Stimulated activated CD4-positive, alpha-beta T cell treated with anti-CD3 and anti-CD28 coated beads, Interleukin-1b, Interleukin-23, amount 100 ng/mL, for 48 hours (primary cell): ENCODE measurements at places on chromosomes 6 and 20.

DNA sequence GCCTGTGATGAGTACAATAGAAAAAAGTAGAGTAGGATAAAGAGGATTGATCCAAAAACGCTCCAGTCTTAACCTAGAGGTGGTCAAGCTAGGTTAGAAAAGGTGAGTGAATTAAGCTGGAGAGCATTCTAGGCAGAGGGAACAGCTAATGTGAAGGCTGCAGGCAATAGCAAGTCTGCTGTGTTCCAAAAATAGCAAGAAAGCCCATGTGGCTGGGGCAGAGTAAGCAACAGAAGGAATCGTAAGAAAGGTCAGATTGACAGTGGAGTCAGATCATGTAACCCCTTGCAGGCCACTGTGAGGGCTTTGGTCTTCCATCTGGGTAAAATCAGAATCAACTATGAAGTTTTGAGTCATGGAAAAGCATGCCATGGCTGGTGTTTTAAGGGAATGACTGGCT, 155.0 kb downstream of the OPN5 start:
- no peak for DNase-seq

DNA sequence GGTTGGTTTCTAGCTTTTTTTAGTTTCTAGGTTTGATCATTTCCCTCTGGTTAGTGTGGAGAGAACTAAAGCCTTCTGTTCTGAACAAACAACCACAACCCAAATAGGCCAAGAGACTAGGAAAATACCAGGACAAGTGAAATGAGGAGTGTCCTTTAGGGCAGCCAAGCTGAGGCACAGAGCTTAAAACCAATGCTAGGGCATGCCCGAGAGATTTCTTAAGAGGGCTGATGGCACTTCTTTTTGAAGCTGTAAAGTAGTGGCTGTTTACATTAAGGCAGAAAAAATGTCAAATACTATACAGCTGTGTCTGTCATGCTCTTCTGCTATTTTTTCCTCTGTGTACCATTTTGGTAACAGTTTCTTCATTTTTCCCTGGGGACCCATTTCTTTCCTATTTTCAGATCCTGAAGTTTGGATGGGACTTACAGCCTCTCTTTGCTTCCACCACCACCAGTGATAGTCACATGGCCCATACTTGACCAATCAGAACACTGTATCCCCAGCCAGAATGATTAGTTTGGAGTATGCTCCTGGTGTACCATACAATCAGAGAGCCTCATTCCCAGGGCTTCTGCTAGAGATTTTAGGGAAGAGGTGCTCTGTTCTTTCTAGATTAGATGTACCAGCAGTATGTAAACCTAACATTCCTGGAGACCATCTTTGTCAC, 154.4 kb downstream of the BMP2 start:
- no peak for DNase-seq

GRCh38 chr6:157172231-157172701, 151.1 kb downstream of the TMEM242 start:
- DNase-seq: no peak

DNA sequence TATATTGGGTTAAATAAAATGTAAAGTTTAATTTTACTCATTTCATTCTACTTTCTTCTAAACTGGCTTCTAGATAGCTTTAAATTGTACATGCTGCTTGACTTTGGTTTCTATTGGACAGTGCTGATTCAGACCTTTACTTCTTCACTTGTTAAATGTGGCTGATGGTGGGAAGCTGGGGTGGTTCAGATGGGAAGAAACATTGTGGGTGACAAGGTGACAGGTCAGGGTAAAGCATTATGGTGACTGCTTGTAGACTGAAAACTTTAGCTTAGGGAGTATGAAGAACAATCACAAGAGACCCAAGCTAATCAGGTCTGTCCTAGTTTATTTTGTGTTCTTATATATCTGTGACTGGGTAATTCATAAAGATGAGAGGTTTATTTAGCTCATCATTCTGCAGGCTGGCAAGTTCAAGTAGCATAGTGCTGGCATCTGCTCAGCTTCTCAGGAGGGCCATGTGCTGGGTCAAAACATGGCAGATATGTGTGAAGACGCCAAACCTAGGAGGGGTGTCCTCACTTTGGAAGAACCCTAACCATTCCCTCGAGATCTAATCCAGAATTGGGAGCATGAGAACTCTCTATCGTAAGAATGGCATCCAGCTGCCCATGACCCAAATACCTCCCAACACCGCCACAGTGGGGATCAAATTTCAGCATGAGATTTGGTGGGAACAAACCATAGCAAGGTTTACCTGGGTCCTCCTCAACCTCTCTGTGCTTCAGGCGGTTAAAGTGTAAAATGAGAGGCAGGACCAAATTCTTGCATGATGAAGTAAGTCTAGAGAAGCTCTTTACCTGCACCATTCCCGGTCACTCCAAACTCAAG, 102.8 kb downstream of the FYN start:
- no peak for DNase-seq

- no peak for DNase-seq
Observed at GRCh38 chr6:16180696-16181438, 52.0 kb downstream of the MYLIP start.

GRCh38 chr6:122604676-122605075, 5.5 kb upstream of the PKIB start:
- DNase-seq: no peak

DNA sequence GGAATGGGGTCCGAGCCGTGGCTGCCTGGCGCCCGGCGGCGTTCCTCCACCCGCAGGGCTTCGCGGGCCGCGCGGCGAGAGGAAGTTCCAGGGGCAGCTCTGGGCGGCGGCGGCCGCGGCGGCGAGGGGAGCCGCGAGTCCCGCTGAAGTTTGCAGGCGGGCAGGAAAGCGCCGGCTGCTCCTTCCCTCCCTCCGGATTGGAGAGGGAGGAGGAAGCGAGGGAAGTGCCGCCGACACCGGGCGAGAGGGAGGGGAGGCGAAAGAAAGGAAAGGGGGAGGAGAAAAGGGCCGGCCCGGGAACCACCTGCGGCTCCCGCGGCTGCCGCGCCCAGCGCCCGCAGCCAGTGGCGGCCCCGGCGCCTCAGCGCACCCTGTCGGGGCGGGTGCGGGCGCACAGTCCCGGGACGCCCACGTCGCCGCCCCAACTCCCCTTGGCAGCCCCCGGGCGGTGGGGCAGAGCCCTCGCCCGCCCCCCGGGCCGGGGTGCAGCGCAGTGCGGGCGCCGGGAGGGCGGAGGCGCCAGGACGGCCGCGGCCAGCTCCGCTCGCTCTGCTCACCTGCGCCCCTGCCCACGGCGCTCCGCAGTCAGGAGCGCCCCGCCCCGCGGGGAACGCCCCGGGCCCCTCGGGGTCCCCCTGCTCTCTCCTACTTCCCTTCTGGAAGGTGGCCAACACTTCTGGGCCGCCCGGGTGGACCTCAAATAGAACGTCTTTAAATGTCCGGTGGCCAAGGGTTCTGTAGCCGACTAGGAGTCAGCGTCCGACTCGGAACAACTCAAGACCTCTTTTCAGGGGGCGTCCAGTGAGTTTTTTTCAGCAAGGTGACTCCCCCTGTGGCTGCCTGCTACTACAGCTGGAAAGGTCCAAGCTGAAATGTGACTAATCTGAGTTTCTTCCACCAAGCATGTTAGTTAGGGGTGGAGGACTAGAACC, 80.3 kb upstream of the CCDC28A start:
- peak; percentile 7 for DNase-seq

DNA sequence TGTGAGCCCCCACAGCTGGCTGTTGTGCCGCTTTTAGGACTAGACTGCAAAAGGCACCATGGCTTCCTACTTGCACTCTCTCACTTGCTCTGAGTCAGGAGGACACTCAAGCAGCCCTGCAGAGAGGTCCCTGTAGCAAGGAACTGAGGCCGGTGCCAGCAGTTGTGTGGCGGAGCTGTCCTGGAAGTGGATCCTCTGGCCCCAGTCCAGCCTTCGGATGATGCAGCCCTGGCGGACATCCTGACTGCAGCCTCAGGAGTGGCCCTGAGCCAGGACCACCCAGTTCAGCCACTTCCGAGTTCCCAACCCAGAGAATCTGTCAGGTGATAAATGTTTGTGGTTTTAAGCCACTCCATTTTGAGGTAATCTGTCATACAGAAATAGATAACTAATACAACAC, 17.5 kb downstream of the CTCFL start:
- no peak for DNase-seq

DNA sequence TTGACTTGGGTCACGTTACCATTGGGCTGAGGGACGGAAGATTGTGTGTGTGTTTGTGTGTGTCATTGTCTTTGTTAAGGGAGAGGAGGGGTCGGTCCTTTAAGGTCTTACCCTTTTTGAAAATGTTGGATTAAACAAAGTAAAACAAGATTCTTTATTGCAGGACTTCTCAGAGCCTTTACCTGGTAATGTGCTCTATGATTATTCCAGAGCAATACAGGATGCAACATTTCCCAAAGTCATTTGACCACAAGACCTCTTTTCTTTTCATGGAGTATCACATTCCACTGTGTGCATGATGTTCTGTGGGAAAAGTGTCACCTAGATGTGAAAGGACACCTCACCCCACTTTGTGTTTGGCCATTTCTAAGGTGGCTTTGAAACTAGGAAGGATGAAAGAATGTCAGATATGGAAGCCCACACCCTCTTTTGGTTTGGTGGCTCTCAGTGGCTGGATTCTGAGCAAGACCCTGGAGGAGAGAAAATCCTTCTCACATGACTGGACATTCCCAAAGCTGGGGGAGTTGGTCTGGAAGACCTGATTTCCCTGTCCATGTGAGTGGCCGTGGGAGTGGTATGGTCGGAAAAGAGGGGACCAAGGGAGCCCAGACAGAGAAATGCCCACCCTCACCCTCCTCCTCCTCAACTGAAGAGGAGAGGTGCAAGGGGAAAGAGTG, 18.2 kb upstream of the ZNF831 start:
- no peak for DNase-seq

- DNase-seq: no peak
Observed at GRCh38 chr6:44715188-44715587, 327.7 kb downstream of the CDC5L start.

DNA sequence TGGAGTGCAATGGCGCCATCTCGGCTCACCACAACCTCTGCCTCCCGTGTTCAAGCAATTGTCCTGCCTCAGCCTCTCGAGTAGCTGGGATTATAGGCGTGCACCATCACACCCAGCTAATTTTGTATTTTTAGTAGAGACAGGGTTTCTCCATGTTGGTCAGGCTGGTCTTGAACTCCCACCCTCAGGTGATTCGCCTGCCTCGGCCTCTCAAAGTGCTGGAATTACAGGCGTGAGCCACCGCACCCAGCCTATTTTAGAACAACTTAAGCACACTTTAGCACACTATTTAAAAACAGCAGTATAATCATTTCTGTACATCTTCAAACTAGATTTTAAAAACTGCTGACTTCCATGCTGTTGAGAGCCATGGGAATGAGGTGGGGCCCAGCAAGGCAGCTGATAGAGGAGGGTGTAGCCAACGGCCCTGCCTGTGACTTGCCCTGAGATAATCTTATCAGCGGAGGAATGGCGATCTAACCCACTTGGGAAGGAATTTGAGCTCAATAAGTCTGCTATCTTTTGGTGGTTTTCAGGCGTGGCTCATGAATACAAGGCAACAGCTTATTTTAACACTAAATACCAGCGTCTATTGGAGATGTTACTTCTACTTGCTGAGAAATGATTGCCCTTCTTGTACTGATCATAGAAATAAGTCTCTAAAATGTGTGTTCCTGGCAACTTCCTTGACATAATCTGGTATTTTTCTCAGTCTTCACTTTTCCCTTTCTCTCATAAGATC, 12.1 kb downstream of the ZDHHC14 start:
- no peak for DNase-seq

DNA sequence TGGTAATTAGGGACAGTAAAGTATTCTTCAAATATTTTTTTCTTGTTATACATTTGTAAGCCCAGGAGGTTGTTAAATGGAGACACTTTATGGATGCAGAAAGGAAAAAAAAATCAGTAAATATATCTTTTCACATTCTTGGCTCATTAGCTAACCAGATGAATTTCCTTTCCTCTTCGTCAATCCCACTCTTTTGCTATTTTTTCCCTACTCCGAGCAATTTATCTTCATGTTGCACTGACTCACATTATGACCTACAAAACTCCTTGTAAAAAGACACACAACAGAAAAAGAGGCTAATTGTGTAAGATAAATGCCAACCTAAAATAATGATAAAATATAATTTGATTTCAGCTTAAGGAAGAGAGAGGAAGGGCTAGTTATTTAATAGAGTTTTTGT, 472.9 kb upstream of the ZNF337 start:
- no peak for DNase-seq
